ENCODE measurements at places on chromosomes 1 and 21.

GRCh38 chr1:204032642-204033235, 40.2 kb upstream of the SOX13 start:
- no peak for DNase-seq

DNA sequence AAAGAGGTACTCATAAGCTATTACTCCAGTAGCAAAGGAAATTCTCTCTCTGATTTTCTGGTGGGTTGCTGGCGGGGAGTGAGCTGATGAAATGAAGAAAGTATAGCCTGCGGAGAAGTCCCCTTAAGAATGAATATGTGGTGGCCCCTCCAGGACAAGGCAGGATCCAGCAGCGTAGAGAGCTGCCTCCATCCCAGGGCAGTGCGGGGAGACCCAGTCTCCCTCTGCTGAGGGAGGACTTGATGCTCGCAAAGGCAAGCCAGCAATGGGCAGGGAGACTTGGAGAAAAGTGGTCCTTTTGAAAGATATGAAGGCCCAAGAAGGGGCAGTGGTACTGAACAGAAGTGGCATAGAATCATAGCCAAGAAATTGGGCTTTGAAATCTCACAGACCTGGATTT, 106.0 kb upstream of the SLC44A3 start:
- DNase-seq, result no peak

DNA sequence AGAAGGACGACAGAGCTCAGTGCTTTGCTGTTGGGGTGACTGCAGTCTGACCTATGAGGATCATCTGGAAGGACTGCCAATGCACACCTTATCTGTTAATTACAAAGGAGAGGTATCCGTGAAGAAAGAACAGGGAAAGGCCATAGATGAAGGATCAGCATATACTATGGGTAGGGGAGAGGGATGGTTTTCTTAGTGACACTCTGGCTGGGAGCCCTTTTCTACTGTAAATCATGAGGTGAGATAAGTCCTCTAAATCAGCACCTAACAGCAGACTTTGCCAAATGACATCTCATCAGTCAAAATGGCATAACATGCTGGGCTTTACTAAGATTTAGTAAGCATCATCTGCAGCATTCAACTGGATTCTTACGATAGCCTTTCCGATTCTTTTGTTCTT, 100.0 kb downstream of the PLPPR5 start:
- no peak for DNase-seq

DNA sequence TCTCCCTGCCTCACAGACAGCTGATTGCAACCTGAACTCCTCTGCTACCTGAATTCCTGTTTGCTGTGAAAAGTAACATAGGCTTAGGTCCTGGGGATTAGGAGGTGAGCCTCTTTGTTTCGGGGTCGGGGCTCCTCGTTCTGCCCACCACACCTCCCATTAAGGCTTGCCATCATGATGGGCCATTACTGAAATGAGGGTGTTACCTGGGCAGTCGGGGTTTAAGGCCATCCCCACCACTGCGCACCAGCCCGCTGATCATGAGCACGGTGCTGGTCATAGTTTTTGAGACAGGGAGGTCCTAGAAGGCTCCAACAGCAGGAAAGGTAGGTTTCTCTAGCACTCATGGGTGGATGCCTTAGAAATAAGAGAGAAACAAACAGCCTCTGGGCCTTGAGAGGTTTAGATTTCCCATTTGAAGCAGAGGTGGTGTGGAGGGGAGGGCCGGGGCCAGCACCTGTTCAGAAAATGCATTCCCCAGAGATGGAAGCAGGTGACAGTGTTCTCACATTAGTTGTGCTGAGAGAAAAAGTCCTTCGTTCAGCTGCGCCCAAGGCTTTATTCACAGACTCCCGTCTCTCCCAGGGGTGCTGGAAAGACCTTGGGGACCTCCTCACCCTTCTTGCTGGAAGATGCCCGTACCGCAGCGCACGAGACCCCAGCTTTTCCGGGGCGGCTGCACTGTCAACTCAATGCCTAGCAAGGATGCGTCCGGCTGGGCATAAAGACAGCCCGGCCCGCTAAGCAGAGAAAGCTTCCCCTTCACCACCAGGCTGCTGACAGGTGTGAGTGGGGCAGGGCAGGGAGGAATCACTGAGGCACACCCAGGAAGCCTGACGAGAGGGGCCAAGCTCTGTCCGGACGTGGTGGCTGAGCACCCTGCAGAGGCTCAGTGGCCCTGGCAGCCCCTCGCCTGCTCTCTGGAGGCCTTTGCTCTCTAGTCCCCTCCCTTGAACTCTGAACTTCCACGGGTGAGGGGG, 125.5 kb downstream of the PGBD5 start:
- DNase-seq, result no peak

- DNase-seq, result no peak
Measured at GRCh38 chr1:225561675-225562074, 91.2 kb downstream of the ENAH start.

GRCh38 chr1:15116966-15117365, 36.6 kb upstream of the TMEM51 start:
- DNase-seq, result no peak

GRCh38 chr1:206797534-206798383, 25.5 kb upstream of the IL10 start:
- peak; percentile 36 for DNase-seq

GRCh38 chr21:45871616-45872236, 109.8 kb upstream of the COL6A1 start:
- no peak for DNase-seq

GRCh38 chr1:45023663-45024062, 11.6 kb downstream of the UROD start:
- no peak for DNase-seq

GRCh38 chr1:19448491-19449439, 36.6 kb downstream of the CAPZB start:
- DNase-seq, result no peak

DNA sequence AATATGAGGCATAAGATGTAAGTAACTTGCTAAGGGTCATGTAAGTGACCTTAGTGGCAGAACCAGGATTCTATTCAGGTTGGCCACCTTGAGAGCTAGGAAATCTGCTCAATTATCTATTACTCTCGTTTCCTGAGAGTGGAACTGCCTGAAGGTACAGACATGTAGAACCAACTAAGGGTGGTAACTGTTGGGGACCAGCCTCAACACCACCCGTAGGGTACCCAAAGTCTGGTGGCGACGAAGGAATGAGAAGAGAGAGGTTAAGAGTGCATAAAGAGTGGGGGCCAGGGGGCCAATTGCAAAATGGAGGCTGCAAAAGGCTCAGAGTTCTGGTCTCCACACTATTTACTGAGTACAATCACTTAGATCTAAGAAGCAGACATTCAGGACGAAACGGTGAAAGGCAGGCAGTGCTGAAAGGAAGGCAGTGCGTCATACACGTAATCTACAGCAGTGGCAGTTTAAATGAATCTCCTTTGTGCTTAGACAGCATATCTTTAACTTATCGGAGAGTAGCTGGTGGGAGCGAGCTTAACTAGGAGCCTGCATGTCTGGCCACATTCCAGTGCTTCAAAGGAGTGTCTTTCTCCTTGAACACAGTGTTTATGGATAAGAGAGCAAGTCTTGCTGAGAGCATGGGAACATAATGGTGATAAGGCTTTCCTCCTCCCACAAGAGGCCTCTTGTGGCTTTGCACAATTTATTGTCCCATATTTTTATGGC, 25.0 kb downstream of the SRSF4 start:
- no peak for DNase-seq

GRCh38 chr21:15247613-15248012, 182.8 kb upstream of the NRIP1 start:
- DNase-seq, result no peak
